ENCODE measurements at places on chromosomes 2 and 18.
A peak's percentile ranks its signal among the peaks of the same experiment; 100 is the strongest.

- DNase-seq = no peak
These were observed 62.9 kb upstream of the ZEB2 start for GRCh38 chr2:144582651-144583380.

DNA sequence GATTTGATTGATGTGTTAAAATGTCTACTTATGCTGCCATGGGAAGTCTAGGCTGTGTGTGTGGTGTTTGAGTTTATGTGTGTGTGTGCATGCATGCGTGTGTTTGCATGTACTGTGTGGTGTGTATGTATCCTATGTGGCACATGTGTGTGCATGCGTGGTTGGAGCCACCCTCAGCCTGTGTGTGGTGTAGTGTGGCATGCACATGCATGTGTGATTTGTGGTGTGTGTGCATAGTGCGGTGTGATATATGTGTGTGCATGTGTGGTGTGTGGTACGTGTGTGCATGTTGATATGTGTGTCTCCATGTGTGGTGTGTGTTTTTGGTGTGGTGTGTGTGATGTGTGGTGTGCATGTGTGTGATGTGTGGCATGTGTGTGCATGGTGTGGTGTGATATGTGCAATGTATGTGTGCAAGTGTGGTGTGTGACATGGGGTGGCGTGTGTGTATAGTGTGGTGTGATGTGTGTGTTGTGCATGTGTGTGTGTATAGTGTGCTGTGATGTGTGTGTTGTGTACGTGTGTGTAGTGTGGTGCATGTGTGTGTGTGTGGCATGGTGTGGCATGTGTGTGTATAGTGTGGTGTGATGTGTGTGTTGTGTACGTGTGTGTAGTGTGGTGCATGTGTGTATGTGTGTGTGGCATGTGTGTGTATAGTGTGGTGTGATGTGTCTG lies 66.6 kb upstream of the HDAC4 start:
- DNase-seq = no peak

- no peak for DNase-seq
These were observed 121.5 kb upstream of the SIX2 start for GRCh38 chr2:45130736-45131135.

GRCh38 chr2:20594957-20595356 lies 55.9 kb downstream of the HS1BP3 start:
- no peak for DNase-seq

DNA sequence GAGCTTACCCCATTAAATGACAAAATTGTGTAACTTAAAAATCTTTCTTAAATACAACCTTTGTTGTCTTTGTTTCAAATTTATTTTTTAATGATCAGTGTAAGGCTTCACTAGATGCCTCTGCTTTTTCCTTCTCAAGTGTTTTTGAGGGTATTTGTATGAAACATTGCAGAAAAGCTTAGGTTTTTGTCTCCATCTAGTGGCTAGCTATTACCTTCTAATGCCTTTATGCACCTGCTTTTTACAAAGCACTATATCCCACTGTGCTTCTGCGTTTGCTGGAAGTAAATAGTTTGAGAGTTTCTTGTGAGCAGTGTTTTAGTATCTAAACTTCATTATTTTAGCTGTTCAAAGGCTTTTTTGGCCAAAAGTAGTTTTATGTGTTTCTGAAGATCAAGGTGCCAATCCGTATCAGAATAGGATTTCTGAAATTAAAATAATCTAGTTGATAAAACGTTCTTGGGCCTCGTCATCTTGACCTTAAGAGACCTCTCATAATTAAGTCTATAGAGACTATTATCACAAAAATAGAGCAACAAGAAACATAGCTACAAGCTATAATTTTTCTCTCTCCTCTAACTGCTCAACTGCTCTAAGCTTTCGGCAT lies 47.0 kb downstream of the IWS1 start:
- peak; percentile 58 for DNase-seq

- DNase-seq = no peak
These were observed 4.0 kb downstream of the YES1 start for GRCh38 chr18:808086-808485.

- DNase-seq = no peak
These were observed 187.1 kb downstream of the GLI2 start for GRCh38 chr2:120922571-120923332.

DNA sequence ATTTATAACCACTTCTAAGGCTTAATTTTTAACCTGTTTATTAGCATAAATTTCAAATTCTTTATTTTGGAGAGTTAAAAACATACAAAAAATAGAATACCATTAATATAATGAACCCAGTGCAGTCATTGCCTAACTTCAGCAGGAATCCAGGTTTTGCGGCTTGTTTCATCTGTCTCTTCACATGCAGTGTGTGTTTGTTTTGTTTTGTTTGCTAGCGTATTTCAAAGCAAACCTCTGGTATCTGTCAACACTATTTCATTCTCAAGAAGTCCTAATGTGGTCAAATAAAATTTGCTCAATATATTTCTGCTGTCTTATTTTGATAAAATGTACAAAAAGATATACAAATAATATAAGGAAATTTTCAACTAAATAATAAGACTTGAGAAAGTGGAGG lies 328.5 kb downstream of the AGPS start:
- DNase-seq = no peak

- DNase-seq = no peak
These were observed 185.8 kb downstream of the ANKRD44 start for GRCh38 chr2:197124639-197125390.

DNA sequence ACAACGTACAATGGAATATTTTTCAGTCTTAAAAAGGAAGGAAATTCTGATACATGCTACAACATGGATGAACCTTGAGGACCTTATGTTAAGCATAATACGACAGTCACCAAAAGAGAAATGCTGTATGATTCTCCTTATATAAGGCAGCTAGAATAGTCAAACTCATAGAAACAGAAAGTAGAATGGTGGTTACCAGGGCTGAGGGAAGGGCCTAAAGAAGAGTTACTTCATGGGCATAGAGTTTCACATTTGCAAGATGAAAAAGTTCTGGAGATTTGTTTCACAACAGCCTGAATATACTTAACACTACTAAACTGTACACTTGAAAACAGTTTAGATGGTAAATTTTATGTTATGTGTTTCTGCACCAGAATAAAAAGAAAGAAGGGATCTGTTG lies 113.3 kb downstream of the GALNT1 start:
- no peak for DNase-seq

DNA sequence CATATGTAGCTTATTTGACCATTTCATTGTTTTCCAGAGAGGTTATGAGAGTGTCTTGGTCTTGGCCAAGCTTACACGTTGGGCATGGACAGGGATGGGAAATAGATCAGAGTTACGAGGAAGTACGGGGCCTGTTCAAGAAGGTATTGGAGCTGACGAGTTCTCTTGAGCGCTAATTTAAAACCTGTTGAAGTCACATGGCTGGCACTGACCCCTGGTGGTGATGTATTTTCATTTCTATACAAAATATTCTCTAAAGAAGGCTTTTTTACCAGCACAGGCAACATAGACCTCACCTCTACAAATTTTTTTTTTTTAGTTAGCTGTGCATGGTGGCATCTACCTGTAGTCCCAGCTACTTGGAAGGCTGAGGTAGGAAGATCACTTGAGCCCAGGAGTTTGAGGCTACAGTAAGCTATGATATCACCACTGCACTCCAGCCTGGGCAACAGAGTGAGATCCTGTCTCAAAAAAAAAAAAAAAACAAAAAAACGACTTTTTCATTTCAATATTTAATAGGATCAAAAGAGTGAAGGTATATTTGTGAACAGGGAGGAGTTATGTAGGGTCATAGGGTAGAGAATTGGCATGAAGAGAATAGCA lies 19.6 kb downstream of the UGP2 start:
- DNase-seq = peak; percentile 63

Measured in AG08395 (cell line).